CD4-positive, alpha-beta T cell treated with Interleukin-17A for 4 hours (primary cell): ENCODE measurements at places on chromosomes 3 and 15.

DNA sequence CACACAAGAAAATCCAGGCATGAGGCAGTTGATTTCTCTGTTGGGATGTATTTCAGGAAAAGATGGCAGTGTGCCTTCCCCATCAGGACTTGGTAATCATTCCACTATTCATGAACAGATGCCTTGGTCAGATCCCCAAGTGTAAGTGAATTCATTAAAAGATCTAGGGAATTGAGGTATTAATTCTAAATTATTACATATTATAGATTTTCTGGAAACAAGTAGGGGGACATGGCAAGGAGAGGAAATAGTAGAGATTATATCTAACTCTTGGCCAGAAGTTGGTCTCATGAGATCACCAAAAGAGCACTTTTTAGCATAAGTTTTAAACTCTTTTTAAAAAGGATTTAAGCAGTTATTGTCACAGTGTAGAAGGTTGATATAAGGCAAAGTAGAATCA is 74.4 kb upstream of the MDFIC2 start:
- DNase-seq = no peak

DNA sequence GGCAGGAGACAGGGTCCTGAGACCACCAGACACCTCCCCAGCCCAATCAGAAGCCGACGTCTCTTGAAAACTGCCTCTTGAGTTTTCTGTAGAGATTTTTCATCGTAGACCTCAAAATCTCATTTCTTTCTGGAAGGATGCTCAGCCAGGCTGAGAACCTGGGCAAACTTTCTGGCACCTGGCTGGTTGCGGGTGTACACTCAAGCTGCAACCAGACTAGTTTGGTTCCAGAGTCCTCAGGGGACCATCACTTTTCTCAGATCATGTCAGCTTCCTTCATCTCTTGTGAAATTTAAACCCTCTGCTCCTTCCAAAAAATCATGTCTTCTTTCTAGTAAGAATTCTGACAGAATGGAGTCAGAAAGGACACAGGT is 45.1 kb downstream of the CMTM7 start:
- no peak for DNase-seq

- no peak for DNase-seq
These were observed 92.5 kb downstream of the LIPC start for GRCh38 chr15:58524247-58524646.

- DNase-seq = no peak
These were observed 2.6 kb upstream of the TBC1D2B start for GRCh38 chr15:78080088-78080460.

DNA sequence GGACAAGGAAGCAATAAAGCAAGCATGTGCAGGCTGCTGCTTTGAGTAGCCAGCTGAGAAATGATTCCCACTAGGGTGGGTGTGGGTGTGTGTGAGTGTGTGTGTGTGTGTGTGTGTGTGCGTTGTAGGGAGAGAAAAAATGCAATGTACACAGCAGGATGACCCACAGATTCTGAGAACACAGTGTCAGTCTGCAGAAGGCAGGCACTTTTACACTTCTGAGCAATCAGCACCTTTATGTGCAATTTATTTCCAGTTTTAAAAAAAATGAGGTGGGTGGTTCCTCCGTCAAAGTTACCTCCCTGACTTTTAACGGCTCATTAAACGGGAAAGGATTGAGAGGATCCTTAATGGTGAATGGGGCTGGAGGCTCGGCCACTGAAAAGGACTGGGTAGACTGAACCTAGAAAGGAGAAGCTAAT is 38.5 kb upstream of the LIPC start:
- DNase-seq = no peak

DNA sequence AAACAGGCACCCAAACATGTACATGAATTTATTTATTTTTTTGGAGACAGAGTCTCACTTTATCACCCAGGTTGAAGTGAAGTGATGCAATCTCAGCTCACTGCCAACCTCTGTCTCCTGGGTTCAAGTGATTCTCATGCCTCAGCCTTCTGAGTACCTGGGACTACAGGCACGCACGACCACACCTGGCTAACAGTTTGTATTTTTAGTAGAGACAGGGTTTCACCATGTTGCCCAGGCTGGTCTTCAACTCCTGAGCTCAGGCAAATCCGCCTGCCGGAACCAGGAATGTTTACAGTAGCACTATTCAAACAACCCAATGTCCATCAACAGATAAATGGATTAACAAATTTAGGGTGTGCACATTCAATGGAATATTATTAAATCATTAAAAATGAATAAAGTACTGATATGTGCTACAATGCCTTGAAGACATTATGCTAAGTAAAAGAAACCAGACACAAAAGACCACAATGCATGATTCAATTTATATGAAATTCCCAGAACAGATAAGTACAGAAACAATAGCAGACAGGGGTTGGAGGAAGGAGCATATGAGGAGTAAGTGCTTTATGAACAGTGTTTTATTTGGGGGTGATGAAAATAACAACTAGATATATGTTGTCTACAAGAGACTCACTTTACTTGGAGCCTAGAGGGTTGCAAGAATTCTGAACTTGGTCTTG is 1.3 kb downstream of the LEO1 start:
- DNase-seq = no peak

- peak; percentile 72 for DNase-seq
These were observed 89.2 kb upstream of the MEF2A start for GRCh38 chr15:99476413-99477222.
